ENCODE measurements at places on chromosomes 4 and X.
A peak's percentile ranks its signal among the peaks of the same experiment; 100 is the strongest.

DNA sequence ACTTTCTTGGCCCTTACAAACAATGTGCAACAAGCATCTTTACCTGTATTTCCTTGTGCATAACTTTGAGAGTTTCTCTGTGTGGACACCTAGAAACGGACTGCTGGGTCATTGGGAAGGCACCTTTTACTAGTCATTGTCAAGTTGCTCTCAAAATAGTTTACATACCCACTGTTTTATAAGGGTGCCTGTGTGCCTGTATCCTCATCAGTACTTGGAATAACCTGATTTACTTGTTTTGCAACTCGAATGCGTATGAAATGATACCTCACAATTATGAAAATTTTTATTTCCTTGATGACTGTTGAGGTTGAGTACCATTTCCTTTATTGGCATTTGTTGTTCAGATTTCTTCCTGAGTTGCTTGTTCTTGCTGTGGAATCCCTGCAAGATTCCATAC lies 150.8 kb downstream of the STIM2 start:
- DNase-seq: peak; percentile 42

DNA sequence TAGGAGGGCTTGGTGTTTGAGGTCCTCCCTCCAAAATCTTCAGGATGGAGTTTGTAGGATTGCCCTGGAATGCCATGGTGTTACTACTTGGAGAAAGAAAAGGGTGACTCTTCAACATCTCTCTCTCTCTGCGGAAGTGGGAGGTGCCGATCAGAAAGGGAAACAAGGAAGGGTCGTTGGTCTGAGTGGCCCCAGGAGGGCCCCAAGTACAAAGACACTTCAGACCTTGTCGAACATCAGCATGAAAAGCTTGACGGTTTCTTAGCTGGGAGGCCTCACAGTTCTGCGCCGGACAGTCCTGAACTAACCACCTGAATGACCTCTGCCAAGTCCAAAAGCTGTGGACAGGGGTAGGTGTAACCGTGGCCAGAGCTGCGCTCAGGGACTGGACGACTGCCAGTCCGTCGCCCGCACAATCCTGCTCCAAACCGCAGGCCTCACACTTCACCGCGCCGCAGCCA lies 646 bp upstream of the GSX2 start:
- peak; percentile 25 for DNase-seq

GRCh38 chr4:88628746-88629145 lies 36.5 kb downstream of the HERC3 start:
- no peak for DNase-seq

DNA sequence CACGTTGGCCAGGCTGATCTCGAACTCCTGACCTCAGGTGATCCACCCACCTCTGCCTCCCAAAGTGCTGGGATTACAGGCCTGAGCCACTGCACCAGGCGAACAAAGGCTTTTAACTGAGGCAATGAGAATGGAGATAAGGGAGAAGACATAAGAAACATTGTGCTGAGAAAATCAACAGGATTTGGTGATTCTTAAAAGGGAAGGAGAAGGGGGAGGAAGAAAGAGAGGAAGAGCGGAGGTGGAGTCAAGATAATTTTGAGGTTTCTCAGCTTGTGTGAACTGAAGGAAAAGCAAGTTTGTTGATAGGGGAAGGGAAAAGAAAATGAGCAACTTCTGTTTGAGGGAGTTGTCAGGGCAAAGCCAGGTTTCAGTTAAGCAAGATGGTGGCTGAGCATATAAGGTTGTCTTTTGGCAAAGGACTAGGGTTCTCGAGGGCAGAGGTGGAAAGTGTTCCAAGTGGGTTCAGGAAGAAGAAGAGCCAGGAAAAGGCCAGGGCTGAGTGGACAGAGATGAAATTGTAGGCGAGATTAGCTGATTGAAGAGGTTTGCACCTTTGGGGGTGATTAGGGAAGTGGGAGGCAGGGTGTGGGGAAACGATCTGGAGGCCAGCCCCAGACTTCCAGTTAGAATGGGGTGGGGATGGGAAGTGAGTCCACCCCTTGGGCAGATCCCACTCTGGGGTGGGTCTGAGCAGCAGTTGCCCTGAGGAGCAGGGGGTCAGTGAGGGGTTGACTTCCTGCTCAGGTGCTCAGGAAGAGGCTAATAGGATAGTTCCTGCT lies 7.8 kb downstream of the DOCK11 start:
- no peak for DNase-seq

- DNase-seq: no peak
Observed at GRCh38 chr4:155025762-155026457, 182.5 kb upstream of the NPY2R start.

DNA sequence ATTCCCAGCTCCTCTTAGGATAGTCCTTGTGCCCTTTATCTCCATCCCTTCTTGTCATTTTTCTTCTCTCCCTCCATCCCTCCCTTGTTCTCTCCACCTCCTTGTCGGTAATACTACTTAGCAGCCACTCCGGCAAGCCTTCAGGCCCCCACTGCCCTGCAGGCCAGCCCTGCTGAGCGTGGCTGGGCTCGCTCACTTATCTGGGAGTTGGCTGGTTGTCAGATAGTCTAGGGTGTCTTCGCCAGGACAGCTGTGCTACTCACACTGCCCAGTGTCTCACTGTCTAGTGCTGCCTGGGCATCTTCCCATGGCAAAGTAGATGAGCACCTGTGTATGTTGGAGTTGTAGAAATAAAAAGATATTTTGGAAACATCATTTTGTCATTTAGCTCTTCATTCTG lies 75.0 kb downstream of the STK32B start:
- DNase-seq: no peak

DNA sequence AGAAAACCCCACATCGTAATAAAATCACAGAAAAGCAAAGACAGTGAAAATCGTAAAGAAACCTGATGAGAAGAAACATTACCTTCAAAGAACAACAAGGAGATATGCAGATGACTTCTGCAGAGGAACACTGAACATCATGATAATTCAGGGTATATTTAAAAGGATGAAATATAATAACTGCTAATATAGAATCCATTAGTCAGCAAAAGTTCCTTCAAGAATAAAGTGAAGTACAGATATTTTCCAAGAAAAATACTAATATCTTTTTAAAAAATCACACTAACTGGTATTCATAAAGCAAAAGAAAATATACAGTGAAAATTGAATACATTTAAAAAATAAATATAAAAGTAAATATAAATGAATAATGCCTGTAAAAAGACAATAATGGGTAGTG lies 176.3 kb upstream of the VEGFC start:
- no peak for DNase-seq

DNA sequence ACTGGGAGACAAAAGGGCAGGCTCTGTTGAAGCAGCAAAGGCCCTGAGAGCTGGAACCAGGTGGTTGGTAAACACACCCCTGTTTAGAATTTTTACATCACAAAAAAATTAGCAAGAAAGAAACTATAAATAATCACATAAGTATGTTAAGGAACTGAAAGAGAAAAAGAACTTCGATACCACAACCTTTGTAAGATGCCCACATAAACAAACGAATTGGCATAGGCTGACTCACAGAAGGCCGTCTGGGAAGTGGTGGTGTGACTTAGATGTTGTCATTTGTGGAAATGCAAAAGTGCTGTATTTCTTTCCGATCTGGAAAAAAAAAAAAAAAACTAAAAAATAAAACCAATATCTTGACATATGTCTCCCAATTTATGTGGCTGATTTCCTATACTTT lies 235.1 kb downstream of the USP46 start:
- no peak for DNase-seq

DNA sequence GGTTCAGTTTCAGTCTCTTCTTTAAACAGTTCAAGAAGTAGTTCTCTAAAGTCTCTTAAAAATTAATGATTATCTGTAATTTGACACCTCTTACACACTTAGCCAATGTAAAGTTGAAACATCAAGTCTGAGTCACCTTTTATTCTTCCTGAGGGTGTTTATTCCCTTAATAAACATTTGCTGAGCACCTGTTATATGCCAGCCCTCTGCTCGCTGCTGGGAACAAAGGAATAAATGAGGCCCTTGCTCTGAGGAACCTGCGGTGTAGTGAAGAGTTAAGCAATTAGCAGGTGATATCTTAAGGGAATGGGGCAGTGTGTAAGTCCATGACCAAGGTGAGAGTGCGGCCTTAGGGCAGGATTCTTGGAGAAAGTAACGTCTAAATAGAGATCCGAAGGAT lies 5.2 kb upstream of the NDNF start:
- DNase-seq: peak; percentile 62

GRCh38 chrX:107440187-107440586 lies 9.3 kb upstream of the FRMPD3 start:
- DNase-seq: no peak

DNA sequence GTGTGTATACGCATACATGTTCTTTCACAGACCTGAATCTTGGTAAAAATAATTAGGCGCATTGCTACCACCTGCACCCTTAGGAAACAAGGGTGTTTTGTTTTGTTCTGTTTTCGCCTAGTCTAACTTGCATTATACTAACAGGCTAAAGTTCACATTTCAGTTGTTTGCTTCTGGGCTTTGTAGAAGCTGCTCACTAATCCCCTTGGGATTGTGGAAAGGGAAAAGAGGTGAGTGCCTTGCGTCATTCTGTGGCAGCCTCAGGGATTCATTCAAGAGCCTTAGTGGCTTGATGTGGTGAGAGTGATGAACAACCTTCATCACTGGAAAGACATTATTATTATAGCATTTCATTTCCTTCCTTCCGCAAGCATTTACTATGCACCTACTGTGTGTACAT lies 331.1 kb downstream of the ADGRL3 start:
- DNase-seq: no peak

- DNase-seq: no peak
Observed at GRCh38 chr4:153087671-153088194, 116.5 kb upstream of the TRIM2 start.

DNA sequence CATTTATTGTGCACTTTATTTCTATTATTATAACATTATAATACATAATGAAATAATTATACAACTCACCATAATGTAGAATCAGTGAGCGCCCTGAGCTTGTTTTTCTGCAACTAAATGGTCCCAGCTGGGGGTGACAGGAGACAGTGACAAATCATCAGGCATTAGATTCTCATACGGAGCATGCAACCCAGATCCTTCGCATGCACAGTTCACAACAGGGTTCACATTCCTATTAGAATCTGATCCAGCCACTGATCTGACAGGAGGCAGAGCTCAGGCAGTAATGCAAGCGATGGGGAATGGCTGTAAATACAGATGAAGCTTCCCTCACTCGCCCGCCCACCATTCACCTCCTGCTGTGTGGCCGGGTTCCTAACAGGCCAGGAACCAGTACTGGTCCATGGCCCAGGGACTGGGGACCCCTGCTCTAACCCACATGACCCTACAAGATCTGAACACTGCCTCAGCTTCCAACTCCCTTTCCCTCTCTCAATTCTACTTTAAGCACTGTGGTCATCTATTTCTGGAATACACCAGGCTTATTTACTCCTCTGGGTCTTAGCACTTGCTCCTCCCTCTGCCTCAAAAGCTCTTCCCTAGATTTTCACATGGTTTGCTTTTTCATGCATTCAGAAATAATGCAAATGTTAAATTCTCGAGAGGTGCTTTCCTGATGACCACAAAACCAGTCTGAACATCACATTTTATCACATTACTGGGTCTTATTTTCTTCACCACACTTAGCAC lies 166.8 kb upstream of the HCCS start:
- DNase-seq: no peak

GRCh38 chrX:107728371-107729099 lies 47.1 kb downstream of the TSC22D3 start:
- DNase-seq: no peak

DNA sequence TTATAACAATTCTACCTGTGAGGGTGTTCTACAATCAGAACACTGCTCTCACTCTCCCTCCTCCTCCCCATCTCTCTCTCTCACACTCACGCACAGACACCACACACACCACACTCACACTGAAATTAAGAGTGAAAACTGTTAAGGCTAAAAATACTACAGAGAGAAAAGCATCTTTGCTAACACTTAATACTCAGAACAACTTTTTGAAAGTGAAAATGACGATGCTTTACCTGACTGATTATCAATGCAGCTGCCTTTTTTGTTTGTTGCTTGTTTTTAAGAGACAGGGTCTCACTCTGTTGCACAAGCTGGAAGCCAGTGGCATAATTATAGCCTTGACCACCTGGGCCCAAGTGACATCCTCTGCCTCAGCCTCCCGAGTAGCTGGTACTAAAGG lies 222.4 kb downstream of the APBB2 start:
- no peak for DNase-seq

Measured in NCI-H510A treated with DMSO at 0.1 percent for 48 hours (cell line).